ENCODE measurements at places on chromosomes 5 and 9.

- no peak for DNase-seq
Measured at GRCh38 chr9:87255431-87256155, 242.1 kb upstream of the DAPK1 start.

GRCh38 chr9:127283917-127284497 lies 19.4 kb downstream of the GARNL3 start:
- DNase-seq: no peak

GRCh38 chr5:107257885-107258520 lies 412.7 kb downstream of the EFNA5 start:
- no peak for DNase-seq

DNA sequence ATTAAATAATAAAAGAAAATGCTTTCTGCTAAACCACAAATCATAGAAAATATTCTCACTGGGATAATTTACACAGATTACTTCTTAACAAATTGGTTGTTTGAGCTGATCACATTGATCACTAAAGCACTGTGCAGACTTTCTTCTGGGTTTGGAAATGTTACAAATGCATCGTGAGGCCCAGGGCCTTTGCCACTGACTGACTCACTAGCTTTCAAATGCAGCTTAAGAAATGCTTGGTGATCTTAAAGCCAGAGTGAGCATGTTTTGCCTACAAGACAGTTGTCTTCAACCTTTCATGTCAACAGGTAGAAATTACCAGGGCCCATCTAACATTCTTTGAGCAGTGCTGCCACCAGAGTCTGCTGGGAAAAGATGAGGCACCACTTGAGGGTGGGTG lies 252.3 kb upstream of the ADRA1B start:
- no peak for DNase-seq

GRCh38 chr5:64678374-64678773 lies 11.9 kb upstream of the SHISAL2B start:
- peak; percentile 23 for DNase-seq

- no peak for DNase-seq
Measured at GRCh38 chr5:16709691-16710433, 93.1 kb upstream of the RETREG1 start.

DNA sequence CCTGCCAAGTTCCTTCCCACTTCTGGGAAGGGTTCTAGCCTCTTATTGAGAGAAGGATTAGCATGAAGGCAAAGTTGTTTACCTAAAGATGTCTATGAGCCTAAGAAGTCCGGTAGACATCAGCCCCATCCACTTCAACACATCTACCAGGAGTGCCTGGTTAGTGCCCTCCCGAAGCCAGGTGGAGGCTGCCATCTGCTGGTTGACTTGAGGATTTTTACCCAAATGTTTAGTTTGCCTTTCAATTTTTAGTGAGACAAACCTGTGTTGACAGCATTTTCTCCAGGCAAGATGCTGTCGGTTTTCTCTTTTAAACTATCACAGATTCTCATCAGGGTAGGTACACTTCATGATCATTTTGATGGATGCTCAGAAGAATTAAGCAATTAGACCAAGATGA lies 83.6 kb upstream of the TNFSF8 start:
- peak; percentile 26 for DNase-seq

GRCh38 chr5:118377420-118377819 lies 610.9 kb downstream of the DTWD2 start:
- DNase-seq: no peak

DNA sequence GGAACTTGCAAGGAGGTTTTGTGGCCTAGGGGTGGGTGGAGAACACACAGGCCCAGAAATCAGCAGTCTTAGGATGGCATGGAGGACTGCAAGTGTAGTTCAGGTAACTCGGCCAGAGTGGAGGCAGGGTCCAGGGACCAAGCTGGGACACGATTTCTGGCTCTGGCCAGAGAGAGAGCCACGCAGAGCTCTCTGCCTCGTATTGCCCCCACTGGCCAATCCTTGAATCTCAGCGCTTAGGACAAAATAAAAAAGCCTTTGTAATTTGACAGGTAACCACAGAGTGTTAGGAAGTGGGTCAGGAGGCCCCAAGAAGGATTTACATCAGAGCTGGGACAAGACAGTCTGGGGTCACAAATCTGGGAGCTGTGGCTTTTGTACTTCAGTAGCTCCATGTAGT lies 11.7 kb downstream of the MAP3K1 start:
- no peak for DNase-seq

GRCh38 chr5:152329207-152329606 lies 75.9 kb downstream of the NMUR2 start:
- DNase-seq: no peak

- DNase-seq: no peak
Measured at GRCh38 chr9:113319054-113319453, 15.9 kb upstream of the RNF183 start.

DNA sequence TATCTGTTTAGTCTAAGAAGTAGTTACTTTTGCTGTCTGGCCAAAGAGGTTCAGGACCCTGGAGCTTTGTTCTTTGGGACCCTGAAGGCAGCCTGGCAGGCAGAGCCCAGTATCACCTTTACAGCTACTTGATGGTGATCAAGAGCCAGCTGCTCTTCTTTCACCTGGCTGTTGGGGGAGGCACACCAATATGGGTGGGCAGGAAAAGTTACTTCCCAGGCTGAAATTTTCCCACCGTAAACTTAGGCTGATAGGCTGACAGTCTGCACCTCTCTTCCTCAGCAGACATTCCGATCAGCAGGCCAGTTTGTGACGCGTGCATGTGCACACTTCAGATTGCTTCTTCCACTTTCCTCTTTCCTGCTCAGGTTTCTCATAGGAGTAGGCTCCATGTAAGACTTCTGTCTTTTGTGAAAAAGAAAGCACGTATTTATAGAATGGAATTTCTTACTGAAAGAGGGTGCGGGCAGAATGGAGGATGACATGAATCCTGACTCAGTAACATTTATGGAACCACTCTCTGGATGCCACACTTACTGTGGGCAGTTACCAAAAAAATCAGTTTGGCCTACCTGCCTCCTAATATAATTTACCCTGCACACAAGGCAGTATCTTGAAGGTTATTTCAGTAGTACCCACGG lies 223.9 kb upstream of the DMRT1 start:
- DNase-seq: no peak

- no peak for DNase-seq
Measured at GRCh38 chr9:32258482-32258881, 126.0 kb upstream of the ACO1 start.

- DNase-seq: peak; percentile 19
Measured at GRCh38 chr9:14535161-14535955, 157.9 kb downstream of the ZDHHC21 start.

DNA sequence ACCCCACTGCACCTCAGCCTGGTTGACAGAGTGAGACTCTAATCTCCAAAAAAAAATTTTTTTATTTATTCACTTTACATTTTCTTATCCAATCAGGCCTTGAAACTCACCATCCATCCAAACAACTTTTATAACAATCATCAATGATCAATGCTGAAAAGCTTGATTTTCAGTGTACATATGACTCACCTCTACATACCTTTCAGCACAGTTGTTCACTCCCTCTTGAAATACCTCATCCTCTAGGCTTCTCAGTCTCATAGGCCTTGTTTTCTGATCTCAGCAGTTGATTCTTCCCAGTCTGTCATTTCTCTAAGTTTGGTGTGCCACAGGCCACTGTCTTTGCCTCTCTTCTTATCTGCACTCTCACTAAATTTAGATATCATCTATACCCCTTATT lies 36.2 kb downstream of the GRIN3A start:
- DNase-seq: no peak

- no peak for DNase-seq
Measured at GRCh38 chr5:172776235-172776594, 5.2 kb upstream of the DUSP1 start.

DNA sequence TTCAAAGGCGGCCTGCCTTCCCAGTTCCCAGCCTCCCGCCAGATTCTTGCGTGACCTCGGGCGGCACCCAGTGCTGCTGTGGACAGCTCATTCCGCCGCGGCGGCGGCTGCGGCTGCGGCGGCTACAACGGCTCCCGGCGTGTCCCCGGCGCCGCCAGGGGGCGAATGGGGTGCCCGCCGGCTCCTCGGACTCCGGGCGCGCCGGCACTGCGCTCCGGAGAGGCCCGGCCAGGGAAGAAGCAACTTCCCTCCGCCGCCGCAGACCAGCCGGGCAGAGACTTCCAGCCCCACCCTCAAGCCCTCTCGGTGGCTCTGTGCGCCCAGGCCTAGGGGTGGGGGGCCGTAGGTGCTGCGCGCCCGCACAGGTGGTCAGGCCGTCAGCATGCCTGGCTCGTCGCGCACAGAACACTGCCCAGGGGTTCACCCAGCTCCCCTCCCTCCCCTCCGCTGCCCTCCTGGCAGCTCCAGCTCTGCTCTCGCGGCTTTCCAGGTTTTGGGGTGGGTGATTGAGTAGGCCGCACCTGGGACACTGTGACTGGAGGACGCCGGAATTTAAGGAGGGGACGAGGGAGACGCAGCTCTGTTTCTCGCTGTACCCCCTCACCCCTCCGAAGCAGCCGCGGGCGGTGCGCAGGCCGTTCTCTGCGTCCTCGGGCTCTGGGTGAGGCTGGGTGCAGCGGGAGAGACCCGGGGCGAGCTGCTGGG lies 20.2 kb downstream of the IGIP start:
- peak; percentile 58 for DNase-seq

GRCh38 chr5:139078345-139078744 lies 119.8 kb downstream of the SIL1 start:
- DNase-seq: no peak

GRCh38 chr5:61910771-61911170 lies 395.2 kb upstream of the KIF2A start:
- DNase-seq: no peak

DNA sequence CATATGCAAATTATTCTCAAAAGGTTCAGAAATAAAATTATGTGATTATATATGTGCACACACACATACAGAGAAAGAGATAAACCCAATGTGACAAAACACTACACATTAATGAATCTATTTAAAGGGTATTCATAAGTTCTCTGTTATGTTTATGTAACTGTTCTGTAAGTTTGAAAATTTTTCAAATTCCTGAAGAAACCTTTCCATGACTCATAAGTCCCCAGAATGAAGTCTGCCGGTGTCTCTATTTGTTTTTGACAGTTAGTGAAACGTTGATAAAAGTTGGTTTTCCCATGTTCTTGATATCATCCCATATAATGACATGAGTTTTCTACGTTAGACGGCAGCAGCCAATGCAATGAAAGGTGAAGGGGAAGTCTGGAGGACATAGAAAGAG lies 199.5 kb upstream of the PUM3 start:
- no peak for DNase-seq

DNA sequence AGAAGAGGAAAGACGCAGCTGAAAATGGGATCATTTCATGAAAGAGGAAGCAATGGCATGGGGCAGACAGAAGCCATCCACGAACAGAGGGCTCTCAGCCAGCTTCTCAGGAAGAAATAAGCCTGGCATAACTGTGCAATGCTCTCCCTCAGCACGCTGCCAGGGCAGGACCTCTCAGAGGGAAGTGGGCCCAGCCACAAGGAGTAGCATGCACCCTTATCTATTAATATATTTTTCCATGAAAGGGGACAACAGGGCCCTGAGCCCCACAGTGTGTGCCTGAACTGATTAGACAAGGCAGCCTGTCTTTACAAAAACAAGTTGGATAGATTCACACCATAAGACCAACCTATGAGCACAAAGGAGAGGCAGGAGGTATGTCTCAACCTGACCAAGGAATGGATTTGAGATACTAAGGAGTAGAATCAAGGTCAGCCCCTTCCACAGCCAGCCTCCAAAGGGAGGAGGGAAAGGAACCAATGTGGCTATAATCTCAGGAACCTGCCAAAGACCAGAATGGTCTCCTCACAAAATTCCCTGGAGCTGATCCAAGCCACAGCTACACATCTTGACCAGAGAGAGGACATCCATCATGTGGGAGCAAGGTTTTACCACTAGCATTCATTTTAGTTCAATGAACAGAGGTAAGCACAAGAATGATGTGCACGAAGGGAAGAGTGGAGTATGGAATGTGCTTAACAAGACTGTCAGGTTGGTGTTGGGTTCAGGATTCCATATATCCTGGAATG lies 154.8 kb downstream of the SIL1 start:
- DNase-seq: no peak

DNA sequence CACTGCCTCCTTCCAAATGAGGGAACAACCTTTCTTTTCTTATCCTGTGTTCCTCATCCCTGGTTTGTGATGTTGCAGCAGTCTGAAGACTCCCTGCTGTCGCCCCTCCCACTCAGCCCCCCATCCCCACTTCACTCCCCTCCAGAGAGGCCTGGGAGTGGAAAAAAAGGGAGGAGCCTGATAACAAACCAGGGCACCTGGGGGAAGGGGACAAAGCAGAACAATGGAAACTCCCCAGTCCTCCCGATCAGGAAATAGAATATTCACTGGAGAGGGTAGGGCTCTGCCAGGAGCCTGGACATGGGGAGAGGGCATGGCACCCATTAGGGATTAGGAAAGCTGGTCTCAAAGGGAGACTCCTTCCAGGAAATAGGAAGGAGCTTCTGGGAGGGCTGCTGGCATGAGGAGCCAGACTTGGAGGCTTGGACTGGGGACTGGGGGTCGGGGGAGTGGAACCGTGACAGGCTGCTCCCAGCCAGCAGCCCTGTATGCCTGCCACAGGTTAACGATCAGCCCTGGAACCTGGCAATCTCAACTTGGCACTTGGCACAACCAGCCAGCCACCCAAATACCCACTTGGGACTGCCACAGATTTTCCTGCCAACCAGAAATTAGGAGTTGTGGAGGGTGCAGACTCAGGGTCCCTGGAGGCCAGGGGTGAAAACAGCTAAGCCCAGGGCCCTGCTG lies 20.0 kb downstream of the PCDH1 start:
- DNase-seq: no peak

- no peak for DNase-seq
Measured at GRCh38 chr9:91258451-91258850, 103.3 kb downstream of the AUH start.

DNA sequence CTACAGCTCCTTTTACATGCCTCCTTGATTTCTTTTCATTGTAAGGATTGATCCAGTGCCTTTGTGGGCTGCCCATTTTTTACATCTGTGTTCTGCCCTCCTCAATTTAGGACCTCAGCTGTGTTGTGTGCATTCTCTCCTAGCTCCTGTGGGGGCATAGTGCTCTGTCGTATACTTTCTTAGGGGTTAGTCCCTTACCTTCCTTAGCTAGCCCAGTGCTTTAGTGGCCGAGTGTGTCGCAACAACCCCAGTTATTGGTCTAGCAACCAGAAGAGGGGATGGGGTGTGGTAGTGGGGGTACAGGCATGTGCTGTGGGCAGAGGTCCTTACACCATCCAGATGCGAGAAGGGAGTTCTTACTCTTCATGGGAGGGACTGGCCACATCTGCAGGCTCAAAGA lies 12.1 kb downstream of the MTRR start:
- DNase-seq: no peak

GRCh38 chr5:53416144-53416738 lies 64.2 kb upstream of the FST start:
- DNase-seq: no peak

GRCh38 chr9:96423985-96424336 lies 5.8 kb upstream of the ZNF367 start:
- DNase-seq: no peak

DNA sequence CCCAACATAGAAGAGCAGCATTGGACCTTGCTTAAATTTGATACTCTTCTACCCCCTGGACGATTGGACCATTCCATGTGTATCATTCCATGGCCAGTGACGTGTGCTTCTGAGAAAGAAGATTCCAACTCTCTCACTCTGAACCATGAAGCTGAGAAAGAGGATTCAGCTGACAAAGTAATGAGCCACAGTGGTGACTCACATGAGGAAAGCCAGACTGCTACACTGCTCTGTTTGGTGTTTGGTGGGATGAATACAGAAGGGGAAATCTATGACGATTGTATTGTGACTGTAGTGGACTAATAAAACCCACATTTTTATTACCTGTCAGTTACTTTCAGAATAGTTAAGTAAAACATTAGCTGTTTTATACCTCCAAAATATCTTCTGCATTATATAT lies 7.5 kb downstream of the HSPA5 start:
- DNase-seq: no peak
